ENCODE measurements at places on chromosomes 7 and 10.

- DNase-seq = no peak
Measured at GRCh38 chr7:105309235-105310169, 79.2 kb downstream of the SRPK2 start.

DNA sequence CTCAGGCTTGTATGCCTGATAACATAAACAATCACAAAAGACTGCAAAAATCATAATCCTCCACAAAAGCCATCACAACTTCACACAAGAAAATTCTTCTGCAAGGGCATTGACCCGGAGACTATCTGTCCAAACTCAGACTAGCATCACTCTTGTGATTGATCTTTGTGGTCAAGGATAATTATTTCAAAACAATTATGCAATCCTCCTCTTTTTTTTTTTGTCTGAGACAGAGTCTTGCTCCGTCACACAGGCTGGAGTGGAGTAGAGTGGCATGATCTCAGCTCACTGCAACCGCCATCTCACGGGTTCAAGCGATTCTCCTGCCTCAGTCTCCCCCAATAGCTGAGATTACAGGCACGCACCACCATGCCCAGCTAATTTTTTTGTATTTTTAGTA lies 22.2 kb downstream of the CDNF start:
- DNase-seq = no peak

GRCh38 chr7:116353647-116354046 lies 143.3 kb downstream of the TES start:
- DNase-seq = no peak

- DNase-seq = no peak
Measured at GRCh38 chr7:76515999-76516443, 5.7 kb downstream of the UPK3B start.

GRCh38 chr10:62112300-62112699 lies 156.3 kb downstream of the RTKN2 start:
- no peak for DNase-seq

DNA sequence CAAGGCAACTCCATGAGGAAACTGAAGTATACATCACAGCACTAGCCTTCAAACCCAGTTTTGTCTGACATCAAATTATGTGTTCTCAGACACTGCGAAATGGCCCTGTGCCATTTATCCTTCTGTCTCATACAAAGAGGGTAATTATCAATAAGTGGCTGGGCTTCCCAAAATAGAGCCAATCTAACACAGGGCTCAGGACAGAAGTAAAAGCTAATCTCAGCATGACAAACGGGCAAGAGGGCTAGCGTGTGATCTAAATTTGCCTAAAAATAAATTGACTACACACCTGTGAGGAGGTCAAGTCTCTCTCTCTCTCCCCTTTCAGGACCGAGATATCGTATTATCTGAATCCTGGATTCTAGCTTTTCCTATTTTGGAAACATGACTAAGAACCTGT lies 67.2 kb downstream of the DGKB start:
- DNase-seq = no peak

DNA sequence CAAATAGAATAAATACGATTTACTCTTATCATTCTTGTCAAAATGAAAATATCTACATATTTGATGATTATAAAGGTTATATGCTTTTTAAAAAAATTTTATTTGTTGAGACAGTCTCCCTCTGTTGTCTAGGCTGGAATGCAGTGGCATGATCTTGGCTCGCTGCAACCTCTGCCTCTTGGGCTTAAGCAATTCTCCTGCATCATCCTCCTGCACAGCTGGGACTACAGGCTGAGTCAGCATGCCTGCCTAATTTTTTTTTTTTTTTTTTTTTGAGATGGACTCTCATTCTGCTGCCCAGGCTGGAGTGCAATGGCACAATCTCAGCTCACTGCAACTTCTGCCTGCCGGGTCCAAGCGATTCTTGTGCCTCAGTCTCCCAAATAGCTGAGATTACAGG lies 48.9 kb downstream of the PUS7 start:
- DNase-seq = no peak

DNA sequence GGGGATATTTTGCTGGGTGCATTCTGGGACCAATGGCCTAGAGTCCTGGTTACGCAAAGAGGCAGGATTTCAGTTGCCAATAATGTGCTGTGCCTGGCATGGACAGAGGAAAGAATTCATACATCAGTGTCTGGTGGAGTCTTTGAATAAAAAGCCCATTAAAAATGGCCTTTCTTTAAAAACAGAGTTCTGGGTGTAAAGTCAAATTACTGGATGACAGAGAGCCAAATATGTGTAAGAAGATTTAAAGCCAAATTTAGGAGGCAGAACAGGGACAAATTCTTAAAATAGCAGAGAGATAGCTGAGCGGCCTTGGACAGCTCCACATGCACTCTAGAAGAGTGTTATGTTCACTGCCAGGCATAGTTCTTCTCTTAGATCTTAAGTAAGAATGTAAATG lies 60.8 kb upstream of the MEOX2 start:
- DNase-seq = no peak

GRCh38 chr10:33833566-33833965 lies 499.1 kb upstream of the NRP1 start:
- no peak for DNase-seq

- DNase-seq = no peak
Measured at GRCh38 chr7:80208700-80209099, 74.1 kb downstream of the GNAI1 start.

- no peak for DNase-seq
Measured at GRCh38 chr10:47024046-47024322, 112.8 kb downstream of the PTPN20 start.

- DNase-seq = no peak
Measured at GRCh38 chr10:35135861-35136260, 9.2 kb downstream of the CREM start.
